ENCODE measurements at places on chromosomes 12 and 14.

- DNase-seq = no peak
Observed at GRCh38 chr12:60853407-60853806, 1257.6 kb downstream of the SLC16A7 start.

- DNase-seq = peak; percentile 59
Observed at GRCh38 chr14:67618617-67619063, 1.1 kb upstream of the ARG2 start.

DNA sequence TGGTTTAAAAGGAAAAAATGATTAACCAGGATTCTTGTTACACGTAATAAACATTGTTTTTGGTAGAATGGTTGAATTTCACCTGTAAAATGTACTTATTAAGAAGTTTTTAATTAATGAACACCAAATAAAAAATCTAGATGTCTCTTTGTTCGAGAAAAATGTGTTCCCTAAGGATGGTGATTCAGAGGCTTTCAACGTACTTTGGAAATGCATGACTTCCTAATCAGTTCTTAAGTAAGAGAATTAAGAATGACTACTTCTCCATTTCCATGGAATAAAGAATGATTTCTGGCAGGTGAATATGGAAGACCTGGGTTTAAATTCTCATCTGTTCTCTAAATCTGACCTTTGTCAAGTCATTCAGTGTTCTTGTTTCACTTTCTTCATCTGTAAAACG, 428.6 kb downstream of the KCNH5 start:
- DNase-seq = no peak

GRCh38 chr12:66403746-66404145, 101.5 kb downstream of the HELB start:
- DNase-seq = no peak

DNA sequence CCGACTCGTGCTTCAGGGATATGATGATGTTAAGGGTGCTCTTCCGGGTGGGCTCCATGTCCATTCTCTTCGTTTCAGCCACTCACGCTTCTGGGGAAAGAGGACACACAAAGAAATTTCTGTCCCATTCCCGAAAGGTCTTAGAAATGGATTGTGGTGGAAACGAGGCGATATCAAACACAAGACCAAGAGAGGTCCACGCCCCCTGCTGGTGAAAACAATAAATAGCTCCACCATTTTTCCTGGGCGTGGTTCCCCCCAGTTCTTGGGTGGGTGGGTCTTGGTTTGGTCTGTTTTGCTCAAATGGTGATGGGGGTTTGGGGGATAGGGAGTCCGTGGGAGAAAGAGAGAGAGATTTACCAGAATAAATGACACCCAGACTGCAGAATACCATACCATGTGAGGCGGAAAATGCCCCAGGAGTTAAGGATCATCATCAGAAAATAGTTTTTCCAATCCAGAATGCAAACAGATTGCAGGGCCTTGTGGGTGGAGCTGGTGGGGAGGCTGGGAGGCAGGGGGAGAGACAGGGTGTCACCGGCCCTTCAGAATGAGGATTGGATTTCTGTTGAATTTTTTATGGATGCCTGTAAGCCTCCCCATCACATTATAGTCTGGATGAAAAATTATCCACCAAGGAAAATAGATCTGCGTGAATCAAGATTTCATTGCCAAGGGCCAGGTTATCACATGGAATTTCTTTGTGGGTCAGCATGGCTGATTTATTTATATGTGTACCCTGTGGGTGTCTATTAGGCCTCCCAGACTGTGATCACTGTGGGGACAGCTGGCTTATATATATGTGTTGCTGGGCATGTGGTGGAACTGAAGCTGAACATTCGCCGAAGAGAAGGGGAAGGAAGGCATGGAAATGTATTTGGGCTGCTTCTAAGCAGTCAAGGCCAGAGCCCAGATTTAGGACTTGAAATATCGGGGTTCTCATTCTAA, 55.8 kb downstream of the SRRM4 start:
- peak; percentile 41 for DNase-seq

DNA sequence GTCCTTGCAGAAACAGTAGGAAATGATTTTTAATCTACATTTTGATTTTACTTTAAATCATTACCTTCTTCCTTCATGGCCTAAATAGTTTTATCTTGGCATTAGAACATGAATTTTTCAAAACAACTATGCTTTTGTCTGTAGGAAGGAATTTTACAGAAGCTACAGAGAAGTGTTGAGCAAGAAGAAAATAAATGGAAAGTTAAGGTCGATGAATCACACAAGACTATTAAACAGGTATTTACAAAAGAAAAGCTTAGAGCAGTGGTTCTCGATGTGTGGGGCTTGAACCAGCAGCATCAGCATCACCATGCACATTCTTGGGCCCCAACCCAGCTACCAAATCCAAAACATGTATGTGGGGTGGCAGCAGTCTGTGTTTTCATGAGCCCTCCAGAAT, 91.6 kb downstream of the KTN1 start:
- no peak for DNase-seq

DNA sequence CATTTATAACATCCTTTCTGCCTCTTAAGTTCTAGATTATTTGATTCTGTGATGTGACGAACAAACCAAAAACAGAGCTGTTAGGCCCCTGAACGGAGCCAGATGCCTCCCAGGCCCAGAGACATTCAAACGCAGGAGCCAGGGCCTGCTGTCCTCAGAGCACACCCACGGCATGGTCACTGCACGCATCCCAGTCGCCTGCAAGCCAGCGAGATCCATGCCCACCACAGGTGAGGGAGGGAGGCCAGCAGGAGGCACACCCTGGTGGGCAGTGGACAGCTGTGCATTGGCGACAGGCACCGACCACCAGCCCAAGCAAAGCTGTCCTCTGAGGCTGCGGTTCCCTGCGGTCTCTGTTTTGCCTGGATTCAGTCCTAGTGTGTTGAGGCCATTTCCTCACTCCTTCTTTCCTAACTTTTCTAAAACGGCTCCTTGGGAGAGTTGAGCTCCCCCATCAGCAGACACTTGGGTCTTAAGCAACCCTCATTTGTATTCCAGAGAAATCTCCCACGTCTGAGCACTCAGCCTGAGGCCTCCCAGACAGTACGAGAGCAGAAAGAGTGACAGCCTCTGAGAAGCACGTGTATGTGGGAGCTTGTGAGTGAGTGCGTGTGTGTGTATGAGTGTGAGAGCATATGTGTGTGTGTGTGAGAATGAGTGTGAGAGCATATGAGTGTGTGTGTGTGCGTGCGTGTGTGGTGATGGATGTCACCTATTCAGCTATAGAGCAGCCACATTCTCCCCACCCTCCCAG, 81.2 kb downstream of the CHGA start:
- DNase-seq = no peak

- no peak for DNase-seq
Observed at GRCh38 chr12:828726-829395, 76.5 kb downstream of the WNK1 start.

DNA sequence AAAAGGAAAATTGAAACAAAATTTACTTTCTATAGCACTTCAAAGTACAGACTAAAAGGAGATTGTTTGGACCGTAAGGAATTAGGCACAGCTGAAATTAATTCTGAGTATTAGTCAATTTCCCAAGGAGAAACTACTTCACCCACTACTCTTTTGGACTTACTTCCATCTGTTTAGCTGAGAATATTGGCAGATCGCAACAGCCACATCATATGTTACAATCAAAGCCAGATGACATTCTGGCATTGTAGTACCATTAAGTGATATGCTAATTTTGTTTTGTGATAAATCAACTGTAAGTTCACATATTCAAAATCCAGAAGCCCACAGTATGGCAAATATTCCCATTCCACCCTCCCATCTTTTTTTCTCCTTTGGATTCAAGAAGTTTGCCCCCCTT, 47.1 kb upstream of the ANKS1B start:
- DNase-seq = no peak

DNA sequence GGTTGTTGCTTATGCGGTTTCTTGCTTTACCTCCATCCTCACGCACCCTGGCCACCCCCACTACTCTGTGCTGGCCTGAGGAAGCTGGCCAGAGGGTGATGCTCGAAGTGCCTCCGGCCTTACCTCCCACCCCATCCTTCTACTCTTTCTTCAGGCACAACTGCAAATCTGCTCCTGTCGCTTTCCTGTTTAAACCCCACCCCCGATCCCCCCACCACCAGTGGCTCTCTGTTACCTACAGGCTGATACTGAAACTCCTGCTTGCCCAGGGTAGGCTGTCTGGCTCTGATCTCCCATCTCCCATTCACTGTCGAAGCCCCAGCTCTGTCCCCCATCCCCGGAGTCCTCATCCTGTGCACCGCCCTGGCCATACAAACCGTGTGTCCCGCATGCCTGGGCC, 111.5 kb downstream of the PRMT8 start:
- no peak for DNase-seq

GRCh38 chr14:81946834-81947798, 413.5 kb upstream of the SEL1L start:
- no peak for DNase-seq

DNA sequence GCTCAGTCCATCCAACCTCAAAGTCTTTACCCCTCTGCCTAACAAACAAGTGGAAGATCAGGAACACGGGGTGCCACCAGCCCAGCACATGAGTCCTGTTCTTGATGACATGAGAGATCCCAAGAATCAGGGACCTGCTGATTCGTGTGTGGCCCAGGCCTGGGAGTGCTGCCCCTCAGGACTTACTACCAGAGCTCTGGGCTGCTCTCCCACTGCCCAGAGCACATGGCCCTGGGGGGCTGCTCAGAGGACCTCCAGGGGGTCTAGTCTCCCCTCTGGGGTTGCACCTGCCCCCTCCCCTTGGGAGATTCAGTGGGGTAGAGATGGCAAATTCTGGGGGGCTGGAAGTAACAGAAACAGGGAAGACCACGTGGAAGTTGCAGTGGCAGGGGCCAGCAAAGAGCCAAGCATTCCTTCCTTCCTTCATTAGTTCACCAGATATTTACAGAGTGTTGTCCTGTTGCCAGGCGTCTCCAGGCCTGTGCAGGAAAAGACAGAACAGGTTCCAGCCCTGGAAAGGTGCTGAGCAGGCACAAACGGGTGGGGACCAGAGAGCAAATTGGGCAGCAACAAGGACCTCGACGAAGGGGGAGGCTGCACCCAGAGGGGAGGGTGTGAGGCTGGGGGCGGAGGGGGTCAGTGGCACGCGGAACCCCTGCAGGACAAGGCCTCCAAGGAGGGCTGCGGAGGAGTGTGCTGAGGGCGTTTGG, 45.1 kb upstream of the MEG3 start:
- DNase-seq = no peak

DNA sequence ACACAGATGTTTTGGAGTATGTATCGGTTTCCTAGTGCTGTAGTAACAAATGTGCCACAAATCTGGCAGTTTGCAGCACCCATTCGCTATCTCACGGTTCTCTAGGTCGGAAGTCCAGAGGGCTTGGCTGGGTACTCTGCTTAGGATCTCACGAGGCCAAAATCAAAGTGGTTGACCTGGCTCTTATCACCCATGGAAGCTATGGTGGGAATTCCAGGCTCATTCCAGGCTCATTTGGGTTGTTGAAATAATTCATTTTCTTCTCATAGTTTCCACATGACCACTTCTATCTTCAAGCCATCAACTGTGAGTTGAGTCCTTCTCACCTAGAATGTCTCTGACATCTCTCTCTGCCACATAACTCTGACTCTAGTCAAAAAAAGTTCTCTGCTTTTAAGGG, 431.0 kb upstream of the TMPO start:
- no peak for DNase-seq

DNA sequence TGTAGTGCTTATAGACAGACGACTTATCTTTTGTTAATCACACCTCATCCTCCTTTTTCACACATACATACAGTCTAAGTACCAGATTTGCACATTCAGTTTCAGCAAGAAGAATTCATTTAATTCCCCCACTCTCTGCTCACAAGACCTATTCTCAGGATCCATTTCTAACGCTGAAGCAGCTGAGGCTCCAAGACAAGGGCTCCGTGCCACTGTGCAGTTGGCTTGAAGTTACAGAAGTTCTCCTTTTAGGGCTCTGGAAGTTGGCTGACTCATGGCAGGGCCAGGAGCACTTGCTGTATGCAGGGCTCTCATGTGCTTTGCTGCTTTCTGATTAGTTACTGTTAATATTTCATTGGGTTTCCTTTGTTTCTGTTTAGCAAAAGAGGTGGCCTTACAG, 1566.9 kb upstream of the TMEM132C start:
- DNase-seq = no peak

GRCh38 chr14:68476212-68477109, 316.4 kb downstream of the ZFP36L1 start:
- peak; percentile 96 for DNase-seq

- no peak for DNase-seq
Observed at GRCh38 chr12:80364056-80364455, 80.0 kb upstream of the PTPRQ start.

- DNase-seq = no peak
Observed at GRCh38 chr12:75979181-75979580, 52.4 kb downstream of the PHLDA1 start.

- peak; percentile 30 for DNase-seq
Observed at GRCh38 chr14:59427653-59428580, 37.3 kb downstream of the GPR135 start.

DNA sequence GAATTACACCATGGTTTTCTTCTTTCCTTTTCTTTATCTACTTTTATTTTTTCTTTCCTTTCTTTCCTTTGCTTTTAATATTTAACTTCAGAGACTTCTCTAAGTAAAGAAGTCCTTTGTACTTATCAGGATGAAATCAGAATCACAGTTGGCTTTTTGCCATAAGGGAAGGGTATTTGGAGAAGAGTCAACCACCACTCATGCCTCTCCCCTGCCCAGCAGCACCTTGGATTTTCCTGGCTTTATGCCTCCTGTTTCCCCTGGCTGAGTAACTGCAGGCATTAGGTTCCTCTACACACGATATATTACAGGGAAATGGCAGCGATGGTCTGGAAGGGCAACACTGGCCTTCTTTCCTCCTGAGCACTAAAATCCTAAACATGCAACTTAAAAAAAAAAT, 266.4 kb upstream of the CAND1 start:
- no peak for DNase-seq

- DNase-seq = no peak
Observed at GRCh38 chr12:130043685-130044406, 118.4 kb upstream of the FZD10 start.

DNA sequence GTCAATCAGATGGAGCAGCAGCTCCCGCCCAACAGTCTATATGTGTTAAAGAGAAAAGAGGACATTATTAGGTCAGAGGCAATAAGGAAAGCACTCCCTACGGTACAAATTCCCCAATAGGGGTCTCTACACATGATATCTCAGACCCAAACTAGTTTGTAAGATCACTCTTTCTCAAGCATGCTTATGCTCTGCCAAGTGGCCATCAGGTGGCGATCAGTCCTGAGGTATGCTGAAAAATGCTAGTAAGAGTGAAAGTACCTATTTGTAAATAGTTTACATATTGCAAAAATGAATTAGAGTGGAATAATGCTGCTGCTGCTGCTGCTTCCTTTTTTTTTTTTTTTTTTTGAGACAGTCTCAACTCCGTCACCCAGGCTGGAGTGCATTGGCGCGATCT, 61.0 kb downstream of the CPM start:
- DNase-seq = peak; percentile 23
